ENCODE measurements at places on chromosomes 2 and 18.

DNA sequence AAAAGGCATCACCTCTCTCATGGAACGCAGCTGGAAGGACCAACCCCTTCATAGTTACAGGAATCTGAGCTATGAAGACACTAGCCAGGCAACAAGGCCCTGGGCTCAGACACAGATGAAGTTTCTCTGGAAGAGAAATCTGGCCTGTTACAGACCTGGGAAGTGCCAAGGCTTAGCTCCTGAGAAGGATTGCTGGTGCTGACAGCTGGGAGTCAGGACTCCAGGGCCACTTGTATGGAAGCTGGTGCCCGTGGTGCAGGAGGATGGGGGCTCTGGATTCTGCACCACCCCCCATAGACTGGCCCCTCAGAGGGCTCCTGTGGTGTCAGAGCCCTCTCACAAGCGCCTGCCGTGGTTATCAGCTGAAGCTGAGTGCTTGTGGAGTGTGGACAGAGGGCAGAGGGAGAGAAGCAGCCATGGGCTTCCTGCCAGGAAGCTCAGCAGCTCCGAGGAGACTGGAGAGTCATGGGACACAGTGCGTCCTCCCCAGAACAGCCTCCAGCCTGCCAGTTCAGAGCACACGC, 87.3 kb upstream of the LCLAT1 start:
- DNase-seq, result no peak

DNA sequence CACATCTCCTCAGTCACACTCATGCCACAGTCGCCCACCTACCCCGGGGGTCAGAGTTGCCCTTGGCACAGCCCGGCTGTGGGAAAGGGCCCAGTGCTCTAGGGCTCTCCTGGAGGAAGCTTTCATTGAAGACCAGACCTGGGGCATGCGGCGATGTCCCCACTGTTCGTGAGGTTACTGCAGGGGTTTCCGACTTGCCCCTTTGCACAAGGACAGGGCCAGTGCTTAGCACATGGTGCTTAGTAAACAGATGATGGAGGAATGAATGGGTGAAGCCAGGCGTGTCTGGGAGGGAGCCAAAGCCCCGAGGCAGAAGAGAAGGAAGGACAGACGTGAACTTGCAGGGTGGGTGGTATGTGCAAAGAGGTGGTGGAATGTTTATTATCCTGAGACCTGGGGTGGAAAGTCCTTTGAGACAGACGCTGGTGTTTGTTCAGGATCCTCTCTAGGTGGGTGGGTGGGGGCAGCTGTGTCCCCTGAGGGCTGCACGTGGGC, 205.9 kb upstream of the ARL4C start:
- DNase-seq, result no peak

DNA sequence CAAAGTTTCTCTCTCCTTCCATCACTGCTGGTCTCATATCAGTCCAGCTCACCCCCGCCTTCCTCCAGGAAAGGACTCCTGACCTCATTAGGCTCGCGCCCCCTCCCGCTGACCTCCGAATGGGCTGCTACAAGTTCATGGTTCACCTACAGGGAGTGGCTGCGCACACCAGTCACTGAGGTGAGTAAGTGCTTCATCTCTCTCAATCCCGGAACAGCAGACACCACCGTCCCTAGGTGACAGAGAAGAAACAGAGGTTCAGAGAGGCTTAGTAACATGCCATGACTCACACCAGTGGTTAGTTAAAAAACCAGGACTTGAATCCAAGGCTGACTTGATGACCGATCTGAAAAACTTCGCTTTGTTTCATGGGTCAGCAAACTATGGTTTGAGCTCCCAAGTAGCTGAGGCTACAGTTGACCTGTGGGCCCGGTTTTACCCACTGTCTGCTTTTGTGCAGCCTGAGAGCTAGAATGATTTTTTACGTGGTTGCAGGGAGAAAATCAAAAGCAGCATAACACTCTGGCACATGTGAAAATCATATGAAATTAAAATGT, 42.0 kb downstream of the ZFP36L2 start:
- no peak for DNase-seq

DNA sequence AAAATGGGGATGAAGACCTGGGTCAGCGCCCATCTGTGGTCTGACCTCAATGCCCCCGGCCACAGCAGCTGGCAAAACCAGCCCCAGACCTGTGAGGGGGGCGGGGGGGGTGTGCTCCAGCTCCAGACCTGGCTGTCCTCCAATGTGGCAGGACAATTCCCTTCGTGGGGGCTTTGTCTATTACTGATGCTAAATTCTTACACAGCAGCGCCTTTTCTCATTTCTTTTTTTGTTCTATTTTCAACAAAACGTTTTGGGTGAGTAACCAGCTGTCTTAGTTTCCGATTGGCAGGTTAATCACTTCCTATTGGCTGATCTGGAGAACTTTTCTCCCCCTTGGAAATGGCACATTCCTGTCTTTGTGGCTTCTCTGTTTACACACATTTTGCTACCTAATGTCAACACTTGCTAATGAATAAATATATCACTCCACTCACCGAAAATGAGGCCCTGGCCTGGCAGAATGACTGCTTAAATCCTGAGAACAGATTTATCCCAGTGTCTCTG, 4.4 kb downstream of the SMAD7 start:
- no peak for DNase-seq

GRCh38 chr2:160433466-160434140, 60.0 kb downstream of the RBMS1 start:
- DNase-seq, result no peak

DNA sequence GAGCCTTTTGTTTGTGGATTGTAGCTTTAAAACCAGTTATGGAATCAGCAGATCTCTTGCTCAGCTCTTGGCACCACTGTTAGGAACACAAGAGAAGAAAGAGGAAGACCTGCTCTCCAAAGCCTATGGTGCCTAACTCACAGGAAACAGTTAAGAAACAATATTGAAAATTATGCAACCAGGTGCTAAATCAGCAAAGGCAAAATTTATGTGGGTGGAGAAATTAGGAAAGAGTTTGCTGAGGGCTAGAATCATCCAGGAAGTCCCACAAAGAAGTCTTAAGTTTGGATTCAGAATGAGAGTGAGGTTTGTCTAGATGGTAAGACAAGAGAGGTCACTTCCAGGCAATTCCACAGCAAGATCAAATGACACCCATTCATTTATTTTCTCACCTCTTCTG, 49.4 kb downstream of the AOX1 start:
- DNase-seq, result peak; percentile 79

- DNase-seq, result peak; percentile 25
These were observed 750 bp downstream of the STRADB start for GRCh38 chr2:201452058-201452921.

DNA sequence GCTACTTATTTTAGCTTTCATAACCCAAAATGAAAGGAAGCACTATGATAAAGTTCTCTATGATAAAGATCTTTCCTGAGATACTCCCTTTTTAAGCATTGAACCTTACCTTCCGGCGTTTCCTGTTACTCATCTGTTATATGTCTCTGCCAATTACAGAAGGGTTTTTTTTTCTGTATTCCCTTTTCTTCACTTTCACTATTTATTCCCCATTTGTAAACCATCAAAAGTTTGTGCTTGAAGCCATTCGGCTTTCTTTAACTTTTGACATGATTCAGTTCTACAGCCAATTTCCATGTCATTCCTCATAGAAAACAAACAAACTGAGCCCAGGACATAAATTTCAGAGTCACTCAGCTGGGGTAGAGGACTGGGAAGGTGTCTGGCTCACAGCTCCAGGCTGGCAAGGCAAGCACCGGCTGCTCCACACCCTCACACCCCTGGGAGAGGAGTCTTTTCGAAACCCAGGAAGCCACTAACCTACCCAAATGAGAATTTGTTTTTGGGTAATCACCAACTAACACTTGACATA, 429.4 kb upstream of the TRIB2 start:
- no peak for DNase-seq

- DNase-seq, result no peak
These were observed 7.2 kb upstream of the CRYGB start for GRCh38 chr2:208153156-208153555.

GRCh38 chr2:110157153-110157793, 41.7 kb upstream of the MALL start:
- peak; percentile 63 for DNase-seq

- DNase-seq, result no peak
These were observed 891.6 kb upstream of the ZEB2 start for GRCh38 chr2:145411493-145411892.

DNA sequence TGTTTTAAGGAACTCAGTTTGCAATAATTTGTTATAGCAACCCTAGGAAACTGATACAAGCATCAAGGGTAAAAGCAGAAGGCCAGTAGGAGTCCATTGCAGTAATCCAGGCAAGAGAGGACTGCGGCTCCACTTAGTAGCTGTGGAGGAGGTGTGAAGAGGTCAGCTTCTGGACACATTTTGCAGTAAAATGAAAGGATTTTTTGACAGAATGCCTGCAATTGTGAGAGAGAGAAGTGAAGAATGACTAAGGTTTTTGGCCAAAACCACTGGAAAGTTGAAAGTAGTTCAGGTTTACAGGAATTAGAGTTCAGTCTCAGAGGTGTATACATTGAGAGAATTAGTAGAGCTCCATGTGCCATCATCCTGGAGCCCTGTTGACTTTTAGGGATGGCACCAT, 129.5 kb downstream of the RHBDD1 start:
- no peak for DNase-seq

- DNase-seq, result peak; percentile 42
These were observed 1.7 kb downstream of the RBMS1 start for GRCh38 chr2:160491911-160492371.

- peak; percentile 37 for DNase-seq
These were observed 53.8 kb downstream of the SEMA4F start for GRCh38 chr2:74707837-74708236.

DNA sequence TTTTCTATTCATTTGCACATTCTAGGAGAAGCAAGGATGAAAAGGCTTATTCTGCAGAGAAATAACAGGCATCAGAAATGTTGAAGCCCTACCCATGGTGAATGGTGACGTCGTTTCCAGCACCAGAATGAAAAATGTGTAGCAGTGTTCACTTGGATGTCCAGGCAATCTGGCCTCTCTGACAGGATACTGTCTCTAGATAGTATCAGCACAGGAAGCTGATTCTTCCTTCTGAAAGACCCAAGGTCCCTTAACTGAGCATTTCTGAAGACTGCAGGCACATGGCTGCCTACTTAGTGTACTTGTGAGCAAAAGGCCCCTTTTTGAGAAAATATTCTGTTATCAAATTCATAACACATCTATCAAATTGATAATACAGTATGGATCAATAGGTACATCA, 234.1 kb downstream of the XIRP2 start:
- no peak for DNase-seq

DNA sequence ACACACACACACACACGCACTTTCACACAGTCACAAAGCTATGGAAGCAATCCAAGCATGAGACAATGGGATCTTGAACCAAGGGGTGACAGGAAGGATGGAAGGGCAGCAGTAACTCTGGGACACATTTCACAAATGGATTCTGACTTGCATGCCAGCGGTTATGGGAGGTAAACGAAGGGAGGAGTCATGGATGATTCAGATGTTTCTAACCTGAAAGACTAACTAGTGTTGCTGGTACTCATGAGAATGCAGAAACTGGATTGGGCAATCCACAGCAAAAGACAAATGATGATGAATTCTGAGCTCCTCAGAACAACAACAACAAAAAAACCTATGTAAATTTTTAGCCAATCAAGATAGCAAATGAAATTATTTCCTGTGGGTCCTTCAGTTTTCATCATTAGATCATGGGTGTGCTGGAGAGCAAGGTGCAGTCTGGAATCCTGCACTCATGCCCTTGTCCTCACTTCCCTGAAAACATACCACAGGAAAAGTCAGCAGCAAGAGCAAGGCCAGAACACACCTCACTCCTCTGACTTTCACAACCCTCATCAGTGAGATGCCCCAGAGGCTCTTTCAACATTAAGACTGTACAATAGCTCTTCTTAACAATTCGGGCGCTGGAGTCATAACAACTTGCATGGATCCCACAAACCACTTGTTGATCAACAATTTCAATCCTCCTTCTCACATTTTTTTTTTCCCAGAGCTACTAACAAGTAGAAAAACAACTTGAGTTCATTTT, 32.6 kb downstream of the ABCA12 start:
- DNase-seq, result no peak

- DNase-seq, result no peak
These were observed 588.4 kb downstream of the SLC4A3 start for GRCh38 chr2:220215785-220216184.

GRCh38 chr18:23618862-23619387, 32.6 kb upstream of the NPC1 start:
- DNase-seq, result peak; percentile 53

GRCh38 chr18:1604751-1605150, 700.1 kb downstream of the ADCYAP1 start:
- no peak for DNase-seq

DNA sequence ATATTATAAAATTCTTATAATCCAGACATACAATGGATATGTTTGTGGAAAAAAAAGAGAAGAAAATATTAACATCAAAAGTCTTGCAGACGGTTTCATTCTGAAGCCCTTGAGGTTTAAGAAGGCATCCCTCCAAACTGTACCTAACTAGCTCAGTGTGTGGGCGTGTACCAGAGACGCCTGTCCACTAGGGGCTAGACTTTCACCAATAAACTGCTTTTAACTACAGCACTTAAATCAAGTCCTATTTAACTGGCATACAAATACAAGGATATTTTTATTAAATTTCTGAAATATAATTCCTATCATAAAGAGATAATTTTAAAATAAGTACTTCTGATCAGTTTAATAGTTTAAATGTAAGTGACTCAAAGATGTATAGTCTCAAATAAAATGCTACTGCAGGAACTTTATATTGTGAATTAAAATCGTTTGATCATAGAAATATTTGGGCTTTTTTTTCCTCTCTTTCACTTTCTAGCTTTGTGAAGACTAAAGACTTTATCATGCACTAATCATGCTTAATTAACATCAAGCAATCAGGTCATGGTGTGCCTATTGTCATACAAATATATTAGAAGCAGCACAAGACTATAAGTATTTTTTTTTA, 437.7 kb downstream of the SATB2 start:
- DNase-seq, result no peak

- DNase-seq, result no peak
These were observed 128.7 kb downstream of the NFATC1 start for GRCh38 chr18:79524181-79525078.

GRCh38 chr2:217325251-217325650, 465.4 kb upstream of the TNP1 start:
- no peak for DNase-seq

GRCh38 chr2:135829378-135830135, 7.4 kb downstream of the LCT start:
- DNase-seq, result no peak

GRCh38 chr2:240127191-240127750, 8.8 kb downstream of the COPS9 start:
- no peak for DNase-seq

Measured in suppressor macrophage treated with lipopolysaccharide for 1 hour (primary cell).